Cardiac fibroblast (primary cell): ENCODE measurements at places on chromosomes 4 and X.
A peak's percentile ranks its signal among the peaks of the same experiment; 100 is the strongest.

DNA sequence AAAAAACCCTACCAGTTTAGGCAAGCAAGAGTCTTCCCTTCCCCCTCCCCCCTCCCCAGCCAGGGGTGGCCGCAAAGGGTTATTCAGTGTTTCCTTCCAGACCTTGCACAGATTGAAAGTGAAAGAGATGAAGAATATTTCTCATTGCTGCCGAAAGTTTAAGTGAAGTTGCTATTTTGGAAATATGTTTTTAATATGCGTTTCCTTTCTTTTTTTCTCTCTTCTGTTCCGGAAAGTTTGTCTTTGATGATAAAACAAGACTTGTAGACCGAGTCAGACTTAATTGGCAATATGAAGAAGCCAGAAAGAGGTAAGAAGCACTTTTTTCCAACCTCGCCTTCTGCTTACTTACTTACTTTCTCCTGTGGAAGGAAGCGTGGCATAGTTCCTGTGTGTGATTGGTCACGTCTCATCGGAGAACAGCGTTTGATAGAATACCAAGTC is 58.5 kb upstream of the CLCN4 start:
- no peak for DNase-seq

- DNase-seq, result no peak
These were observed 19.9 kb downstream of the ANK2 start for GRCh38 chr4:113069212-113069892.

DNA sequence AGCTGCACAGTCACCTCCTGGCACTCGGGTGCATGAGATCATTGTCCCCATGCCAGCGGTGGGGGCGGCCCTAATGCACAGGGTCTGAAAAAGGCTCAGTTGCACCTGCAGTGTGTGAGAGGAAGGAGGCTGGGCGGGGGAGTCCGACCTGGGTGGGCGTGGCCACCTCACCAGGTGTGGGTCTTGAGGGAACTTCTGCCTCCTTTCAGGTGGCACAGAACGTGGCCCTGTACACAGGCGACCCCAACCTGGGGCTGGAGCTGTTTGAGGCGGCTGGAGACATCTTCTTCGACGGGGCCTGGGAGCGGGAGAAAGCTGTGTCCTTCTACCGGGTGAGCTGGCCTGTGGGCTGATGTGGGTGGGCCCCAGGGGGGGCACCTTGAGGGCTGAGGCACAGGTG is 34.3 kb upstream of the HTRA3 start:
- no peak for DNase-seq

DNA sequence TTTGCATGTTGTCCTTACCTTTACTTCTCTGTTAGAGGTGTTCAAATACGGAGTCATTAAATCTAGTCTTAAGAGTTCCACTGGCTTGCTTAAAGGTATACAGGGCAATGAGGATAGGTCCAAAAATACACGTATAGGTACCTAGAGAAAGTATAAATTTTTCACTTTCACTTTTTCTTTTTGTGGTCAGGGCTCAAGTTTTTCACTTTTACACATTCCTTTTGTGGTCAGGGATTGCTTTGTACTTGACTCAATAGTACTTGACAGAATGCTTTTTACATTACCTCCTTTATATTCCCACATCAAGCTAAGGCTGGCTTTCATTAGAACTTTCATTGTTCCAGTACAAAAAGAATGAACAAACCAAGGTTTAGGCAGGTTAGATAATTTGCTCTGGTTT is 21.7 kb downstream of the TMEM184C start:
- DNase-seq, result peak; percentile 11

DNA sequence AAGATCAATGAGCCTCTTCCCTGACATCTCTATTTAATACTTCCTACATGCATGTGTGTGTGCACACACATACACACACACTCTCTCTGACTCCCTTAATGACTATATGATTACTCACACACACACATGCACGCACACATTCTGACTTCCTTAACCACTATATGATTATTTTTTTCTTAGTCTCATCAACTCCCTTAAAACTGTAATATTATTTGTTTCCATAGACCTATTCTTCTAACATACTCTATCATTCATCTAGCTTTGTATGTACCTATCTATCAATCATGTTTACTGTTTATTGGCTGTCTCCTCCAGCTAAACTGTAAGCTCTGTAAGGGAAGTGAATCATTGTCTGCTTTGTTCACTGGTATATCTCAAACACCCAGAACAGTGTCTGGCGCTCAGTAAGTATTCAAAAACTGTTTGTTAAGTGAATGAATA is 236.6 kb downstream of the RASL11B start:
- peak; percentile 60 for DNase-seq

- DNase-seq, result no peak
These were observed 65.2 kb downstream of the FAM13A start for GRCh38 chr4:88991746-88992145.

- no peak for DNase-seq
These were observed 27.9 kb upstream of the MSMO1 start for GRCh38 chr4:165299399-165300060.

DNA sequence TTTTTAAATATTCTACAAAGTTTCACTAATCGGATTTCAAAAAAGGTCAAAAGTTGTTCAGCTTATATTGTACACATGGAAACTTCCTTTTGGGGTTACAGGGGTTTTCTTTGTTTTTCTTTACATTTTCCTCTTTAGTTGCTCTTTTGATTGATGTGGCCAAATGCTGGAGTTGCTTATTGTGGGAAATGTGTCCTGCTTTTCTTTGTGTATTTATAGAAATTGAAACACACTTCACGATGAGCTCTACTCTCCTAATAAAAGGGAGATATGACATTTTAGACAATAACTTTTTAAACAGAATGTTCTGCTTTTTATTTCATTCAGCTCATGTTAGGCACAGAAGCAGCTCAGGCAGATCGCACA is 50.7 kb upstream of the SPRY1 start:
- DNase-seq, result no peak
